ENCODE measurements at places on chromosomes 16 and 17. TPM values are rescaled to one million over a fixed set of nuclear protein-coding genes. Genes with fewer than 3 reads are reported as not detected.

Gene CD19
- not detected for total RNA-seq

Gene CD300A
- total RNA-seq, result 2.4 TPM

Gene ABCA9
- 15.2 TPM for total RNA-seq

Gene CACNA1G
- 19.7 TPM for total RNA-seq

Gene ADORA2B
- total RNA-seq, result 4.5 TPM

Gene CYGB
- total RNA-seq, result 19.4 TPM

Gene NPIPB9
- total RNA-seq, result 7.1 TPM

Gene RAB37
- 39.4 TPM for total RNA-seq

Gene GCGR
- not detected for total RNA-seq

Gene ACAP1
- total RNA-seq, result 9.7 TPM

Gene ADAM11
- total RNA-seq, result 56.0 TPM

Gene STH
- 11.1 TPM for total RNA-seq

Gene TEX14
- 0.81 TPM for total RNA-seq

Gene NPIPA5
- 5.8 TPM for total RNA-seq

Gene CDK5R1
- total RNA-seq, result 151 TPM

Gene SPATA22
- total RNA-seq, result 2.4 TPM

Gene C17orf107
- total RNA-seq, result 9.8 TPM

Gene MYH13
- total RNA-seq, result not detected

Gene CHST6
- total RNA-seq, result 7.7 TPM

Gene KRT28
- not detected for total RNA-seq

Gene KRTAP4-5
- total RNA-seq, result not detected

Gene FZD2
- total RNA-seq, result 1.0 TPM

Gene TAT
- not detected for total RNA-seq

Gene KLHL10
- 0.35 TPM for total RNA-seq

Gene KRTAP17-1
- not detected for total RNA-seq

Gene TNFRSF13B
- not detected for total RNA-seq

Gene CDH11
- 64.9 TPM for total RNA-seq

Gene CA5A
- 0.47 TPM for total RNA-seq

Gene TMEM92
- not detected for total RNA-seq

Gene MYCBPAP
- 5.8 TPM for total RNA-seq

Gene TMEM94
- 135 TPM for total RNA-seq

Gene SOX15
- total RNA-seq, result 15.0 TPM

Gene ELMO3
- 1.9 TPM for total RNA-seq
